Stimulated activated naive CD4-positive, alpha-beta T cell treated with Interleukin-2 at 50 U/mL for 16 hours (primary cell): ENCODE measurements at places on chromosomes 1 and 21.

GRCh38 chr1:200738949-200739651, 407 bp downstream of the CAMSAP2 start:
- peak; percentile 58 for DNase-seq

DNA sequence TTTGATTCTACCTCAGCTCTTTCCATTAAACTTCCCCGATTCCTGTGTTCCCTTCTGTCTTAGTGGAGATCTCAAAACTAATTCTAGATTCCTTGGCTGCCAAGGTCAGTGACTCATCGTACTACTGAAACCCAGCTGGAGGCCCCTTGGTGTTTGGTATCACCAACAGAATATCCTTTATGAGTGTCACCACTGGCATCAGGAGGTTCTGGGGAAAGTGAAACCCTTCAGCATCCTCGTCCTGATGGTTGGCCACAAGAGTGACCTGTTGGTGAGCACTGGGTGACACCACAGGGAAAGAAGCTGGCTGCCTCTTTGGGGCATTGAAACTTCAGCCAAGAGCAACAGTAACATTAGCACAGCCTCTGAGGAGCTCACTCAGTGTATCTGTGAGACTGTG, 9.6 kb downstream of the RAB42 start:
- no peak for DNase-seq

GRCh38 chr1:9119745-9120144, 9.2 kb downstream of the GPR157 start:
- no peak for DNase-seq

GRCh38 chr1:43238085-43238484, 31.7 kb upstream of the TMEM125 start:
- no peak for DNase-seq

GRCh38 chr1:205014783-205015182, 28.2 kb upstream of the CNTN2 start:
- DNase-seq, result no peak

DNA sequence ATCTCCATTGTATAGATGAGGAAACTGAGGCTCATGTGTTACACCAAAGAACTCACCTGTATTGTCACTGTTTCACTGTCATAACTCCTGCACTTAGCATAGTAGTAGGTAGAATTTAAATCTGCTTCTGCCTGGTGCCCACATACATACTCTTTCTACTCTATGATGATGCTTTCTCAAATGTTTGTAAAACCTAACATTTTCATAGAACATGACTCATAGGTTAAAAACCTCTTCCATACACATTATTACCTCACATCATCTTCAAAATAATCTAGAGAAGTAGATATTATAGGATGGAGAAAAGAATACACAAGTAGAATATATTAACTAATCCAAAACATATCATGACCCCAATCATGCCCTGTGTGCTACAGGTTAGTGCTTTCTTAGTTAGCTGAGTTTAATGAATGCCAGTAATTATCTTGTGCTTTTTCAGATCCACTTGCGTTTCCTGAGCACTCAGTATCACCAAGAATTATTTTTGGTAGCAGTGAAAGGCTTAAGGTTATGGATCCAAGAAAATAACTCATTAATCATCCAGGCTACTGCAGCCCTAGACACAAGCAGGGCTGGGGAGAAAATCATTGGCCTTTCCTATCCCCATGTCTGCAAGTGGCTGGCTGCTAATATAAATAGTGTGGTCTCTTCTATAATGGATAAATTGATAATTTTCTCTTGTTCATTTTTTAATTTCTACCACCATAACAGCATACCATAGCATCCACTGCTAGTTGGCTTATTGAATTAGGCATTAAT, 156.9 kb downstream of the LRRC40 start:
- no peak for DNase-seq

GRCh38 chr21:40351006-40351405, 483.8 kb downstream of the PCP4 start:
- no peak for DNase-seq

GRCh38 chr1:99004254-99004860, 304 bp downstream of the PLPPR5 start:
- peak; percentile 7 for DNase-seq

GRCh38 chr1:167502719-167503462, 15.4 kb downstream of the CD247 start:
- no peak for DNase-seq

DNA sequence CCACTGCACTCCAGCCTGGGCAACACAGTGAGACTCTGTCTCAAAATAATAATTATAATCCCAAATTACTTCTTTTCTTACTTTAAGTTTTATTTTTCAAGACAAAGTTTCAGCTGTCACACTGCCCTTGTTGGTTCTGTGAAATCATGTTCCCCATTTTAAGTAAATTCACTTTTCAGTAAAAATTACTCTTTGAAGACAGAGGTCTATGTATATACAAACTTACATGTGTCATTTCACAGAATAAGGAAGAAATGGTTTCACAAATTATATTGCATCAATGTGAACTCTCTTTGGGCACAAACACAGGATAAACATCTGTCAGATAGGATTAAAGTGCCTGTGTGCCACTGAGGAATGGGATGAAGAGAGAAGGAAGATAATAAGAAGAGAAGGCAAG, 33.1 kb upstream of the ETS2 start:
- DNase-seq, result no peak

DNA sequence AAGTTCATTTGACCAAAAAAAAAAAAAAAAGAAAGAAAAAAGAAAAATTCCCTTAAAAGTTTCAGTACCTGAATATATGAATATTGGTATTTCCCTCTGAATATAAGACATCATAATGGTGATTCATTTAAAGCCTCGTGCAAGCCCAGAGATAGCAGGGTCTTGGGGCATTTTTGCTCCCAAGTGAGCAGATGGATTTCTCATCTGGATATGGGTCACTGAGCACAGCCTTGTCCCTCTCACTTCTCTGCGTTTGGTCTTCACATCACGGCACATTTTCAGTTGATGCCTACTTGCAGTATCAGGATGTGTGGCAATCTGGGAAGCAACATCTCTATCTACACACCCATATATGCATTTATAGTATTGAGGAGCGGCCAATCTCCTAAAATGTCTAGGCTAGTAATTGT, 12.7 kb downstream of the CD58 start:
- DNase-seq, result no peak

- DNase-seq, result no peak
These were observed 9.0 kb downstream of the TNFRSF25 start for GRCh38 chr1:6456800-6457466.

DNA sequence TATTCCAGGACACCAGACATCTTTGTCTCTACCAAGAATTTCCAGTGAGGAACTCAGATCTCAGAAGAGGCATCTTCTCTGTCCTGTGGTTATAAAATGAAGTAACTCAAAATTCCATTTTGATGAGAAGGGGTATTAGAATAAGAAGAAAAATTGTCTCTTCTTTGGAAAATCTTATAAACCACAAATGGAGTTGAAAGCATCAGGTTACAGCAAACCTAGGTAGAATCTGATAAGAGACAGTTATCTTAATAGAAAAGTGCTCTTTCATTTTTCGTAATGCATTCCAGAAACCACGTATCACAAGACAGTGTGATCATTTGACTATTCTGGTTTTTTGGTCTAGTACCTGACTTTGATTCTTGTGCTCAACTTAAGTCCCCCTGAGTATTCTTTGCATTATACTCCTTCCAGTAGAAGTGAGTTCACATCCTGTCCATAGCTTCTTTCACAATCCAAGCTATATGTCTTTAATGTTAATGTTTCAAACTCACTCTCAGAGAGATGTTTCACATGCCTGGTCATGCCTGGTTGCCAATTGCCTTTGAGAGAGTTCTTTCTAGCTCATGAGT, 120.9 kb upstream of the PRDX6 start:
- DNase-seq, result no peak

GRCh38 chr1:205225901-205226765, 1.6 kb upstream of the TMCC2 start:
- no peak for DNase-seq

DNA sequence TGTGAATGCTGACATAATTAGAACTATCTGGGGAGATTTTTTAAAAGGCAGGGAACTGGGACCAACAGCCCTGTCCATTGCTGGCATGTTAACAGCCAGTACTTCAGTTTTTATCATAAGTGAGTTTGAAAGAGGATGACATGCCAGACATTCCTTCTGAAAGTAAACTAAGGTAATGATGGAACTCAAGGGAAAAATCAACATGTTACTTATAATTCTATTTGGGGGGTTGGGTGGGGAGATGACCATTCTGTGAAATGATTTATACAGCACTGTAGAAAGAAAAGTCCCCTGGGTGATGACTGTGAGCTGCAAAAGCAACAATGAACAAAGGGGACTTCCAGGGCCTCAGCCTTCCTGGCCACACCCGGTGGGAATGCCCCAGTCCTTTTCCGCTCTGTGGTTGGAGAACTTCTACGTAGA, 5.4 kb upstream of the LAMC2 start:
- DNase-seq, result no peak
